ENCODE measurements at places on chromosomes 2 and 18. TPM values are rescaled to one million over a fixed set of nuclear protein-coding genes. Genes with fewer than 3 reads are reported as not detected.

GRCh38 chr2:20378891-20379519 is 28.4 kb upstream of the PUM2 start:
- H3K36me3 ChIP-seq: no peaks in the 10 kb centered on the region
- no peaks in the 10 kb centered on the region for H3K27me3 ChIP-seq
- H3K27ac ChIP-seq: no peak overlapping the region
- DNase-seq: peak; percentile 94
- no peak overlapping the region for H3K4me3 ChIP-seq
- H3K4me1 ChIP-seq: peaks cover 4% of the 10 kb centered on the region

GRCh38 chr2:121688820-121689219 is 39.6 kb upstream of the CLASP1 start:
- H3K27me3 ChIP-seq: no peaks in the 10 kb centered on the region
- H3K4me3 ChIP-seq: no peak overlapping the region
- no peaks in the 10 kb centered on the region for H3K36me3 ChIP-seq
- H3K27ac ChIP-seq: no peak overlapping the region
- no peaks in the 10 kb centered on the region for H3K4me1 ChIP-seq
- DNase-seq: no peak

- peak; percentile 71 for DNase-seq
- no peaks in the 10 kb centered on the region for H3K36me3 ChIP-seq
- peak overlapping the region; percentile 27 for H3K4me3 ChIP-seq
These were observed 25.4 kb upstream of the SLC66A3 start for GRCh38 chr2:11129598-11130449.

DNA sequence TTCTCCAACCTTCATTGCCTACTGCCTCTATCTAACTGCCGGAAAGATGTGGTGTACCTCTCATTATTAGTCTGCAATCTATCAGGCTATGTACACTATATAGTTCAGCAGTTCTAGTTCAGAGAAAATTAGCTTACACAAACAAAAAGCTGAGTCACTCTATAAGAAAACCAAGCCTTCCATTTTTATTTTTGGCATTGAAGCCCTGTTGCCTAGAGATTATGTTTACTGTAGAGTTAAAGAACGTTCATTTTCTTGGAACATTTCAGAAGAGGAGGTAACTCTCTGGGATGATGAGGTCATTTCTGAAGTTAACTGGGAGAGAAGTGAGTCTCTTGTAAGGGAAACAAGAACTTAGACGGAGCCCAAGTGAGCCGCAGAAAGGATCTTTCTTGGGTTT is 133.5 kb downstream of the FAM124B start:
- H3K36me3 ChIP-seq: no peaks in the 10 kb centered on the region
- no peak overlapping the region for H3K27ac ChIP-seq
- DNase-seq: no peak

GRCh38 chr2:156447761-156448160 is 11.6 kb downstream of the GPD2 start:
- H3K4me3 ChIP-seq: no peak overlapping the region
- no peaks in the 10 kb centered on the region for H3K36me3 ChIP-seq
- H3K27ac ChIP-seq: no peak overlapping the region
- peaks cover 3% of the 10 kb centered on the region for H3K4me1 ChIP-seq

DNA sequence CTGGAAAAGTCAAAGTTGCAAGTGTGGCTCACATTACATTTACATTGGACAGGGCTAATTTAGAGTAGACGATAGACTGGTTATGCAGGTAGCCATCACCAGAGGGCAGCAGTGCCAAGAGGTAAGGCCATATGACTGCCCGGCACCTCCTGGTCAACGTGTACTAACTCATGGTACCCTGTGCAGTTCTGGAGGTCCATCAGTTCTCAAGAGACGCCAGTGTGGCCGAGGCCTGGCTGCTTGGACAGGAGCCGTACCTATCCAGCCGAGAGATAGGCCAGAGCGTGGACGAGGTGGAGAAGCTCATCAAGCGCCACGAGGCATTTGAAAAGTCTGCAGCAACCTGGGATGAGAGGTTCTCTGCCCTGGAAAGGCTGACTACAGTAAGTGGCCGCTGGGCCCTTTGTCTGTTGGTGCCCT is 65.8 kb upstream of the EML6 start:
- no peak for DNase-seq
- H3K27ac ChIP-seq: no peak overlapping the region
- H3K27me3 ChIP-seq: no peaks in the 10 kb centered on the region
- H3K4me3 ChIP-seq: no peak overlapping the region
- no peaks in the 10 kb centered on the region for H3K36me3 ChIP-seq

DNA sequence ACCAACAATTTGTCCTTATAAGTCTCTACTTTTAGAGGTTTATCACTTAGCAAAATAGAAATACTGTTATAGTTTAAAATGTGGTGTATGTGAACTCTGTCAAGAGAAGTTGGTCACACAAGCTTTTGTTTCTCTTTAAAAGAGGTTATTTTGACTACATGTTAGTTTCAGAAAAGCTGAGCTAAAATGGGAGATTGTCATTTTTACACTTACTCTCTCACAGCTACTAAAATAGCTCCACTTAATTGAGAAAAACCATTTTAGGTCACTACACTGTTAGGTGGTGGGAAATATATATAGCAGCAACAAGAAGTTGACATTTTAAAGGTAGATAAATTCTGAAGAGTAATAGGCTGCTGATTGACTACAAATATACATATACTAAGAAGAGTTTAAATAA is 161.5 kb upstream of the KCNJ3 start:
- H3K4me3 ChIP-seq: no peak overlapping the region
- DNase-seq: no peak
- H3K27ac ChIP-seq: no peak overlapping the region
- H3K36me3 ChIP-seq: no peaks in the 10 kb centered on the region

GRCh38 chr2:237590272-237591140 is at the start of gene RAB17:
Gene RAB17, minus strand, starts transcription at chr2:237590734. Its CDS starts 4,580 bp downstream, at chr2:237586154.
- H3K27ac ChIP-seq: no peak within 1 kb of the TSS
- H3K4me3 ChIP-seq: no peak within 1 kb of the TSS
- H3K36me3 ChIP-seq: no peaks in the 10 kb centered on the region
- no peaks in the 10 kb centered on the region for H3K27me3 ChIP-seq

GRCh38 chr18:23814991-23815614 is 125.8 kb downstream of the LAMA3 start:
- H3K4me1 ChIP-seq: peaks cover 6% of the 10 kb centered on the region
- peak overlapping the region; percentile 66 for H3K27ac ChIP-seq
- no peaks in the 10 kb centered on the region for H3K36me3 ChIP-seq
- H3K27me3 ChIP-seq: no peaks in the 10 kb centered on the region
- no peak overlapping the region for H3K4me3 ChIP-seq

- no peaks in the 10 kb centered on the region for H3K27me3 ChIP-seq
- H3K27ac ChIP-seq: no peak overlapping the region
- no peak for DNase-seq
- H3K4me1 ChIP-seq: no peaks in the 10 kb centered on the region
- H3K36me3 ChIP-seq: no peaks in the 10 kb centered on the region
- H3K4me3 ChIP-seq: no peak overlapping the region
These were observed 1345.1 kb downstream of the SUCLG1 start for GRCh38 chr2:83113953-83114352.

DNA sequence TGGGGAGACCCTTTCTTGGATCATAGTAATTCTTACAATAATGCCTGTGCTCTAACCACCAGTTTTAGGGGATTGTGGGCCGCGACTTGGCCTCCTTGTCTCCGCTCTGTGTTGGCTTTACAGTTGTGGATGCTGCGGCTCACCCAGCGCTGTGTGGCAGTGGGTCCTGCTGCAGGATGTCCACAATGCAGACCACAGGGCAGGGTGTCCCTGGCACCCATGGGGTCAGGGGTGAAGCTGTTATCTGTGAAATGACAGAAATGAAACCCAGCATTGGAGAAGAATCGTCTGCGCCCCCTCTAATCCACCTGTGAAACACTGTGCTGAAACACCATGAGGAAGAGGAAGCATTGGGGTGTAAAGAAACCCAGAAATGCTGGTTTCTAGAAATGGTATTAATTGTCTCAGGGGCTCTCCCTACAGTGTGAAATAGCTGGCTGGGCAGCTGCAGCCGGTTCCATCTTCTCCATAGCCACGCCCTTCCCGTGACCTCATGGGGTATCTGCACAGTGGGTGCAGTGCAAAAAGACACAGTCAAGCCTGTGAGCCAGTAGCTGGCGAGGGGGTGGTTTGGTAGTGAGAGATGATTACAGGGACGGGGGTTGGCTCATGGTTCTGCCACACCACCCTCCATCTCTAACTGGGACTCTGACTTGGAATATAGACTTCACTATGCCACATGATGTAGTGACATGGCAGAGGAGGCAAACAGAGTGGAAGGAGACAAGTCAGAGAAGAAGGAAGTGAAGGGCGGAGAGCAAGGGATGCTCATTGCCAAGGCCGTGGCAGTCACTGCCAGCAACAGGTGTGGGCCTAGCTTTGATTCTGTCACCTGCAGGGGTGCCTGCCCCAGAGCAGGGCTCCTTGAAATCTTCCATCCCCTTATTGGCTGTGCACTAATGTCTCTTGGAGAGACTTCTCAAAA is 16.2 kb downstream of the INPP4A start:
- H3K4me3 ChIP-seq: no peak overlapping the region
- H3K27me3 ChIP-seq: no peaks in the 10 kb centered on the region
- DNase-seq: no peak
- H3K36me3 ChIP-seq: no peaks in the 10 kb centered on the region

GRCh38 chr2:7020468-7020867 is 103.3 kb downstream of the RNF144A start:
- no peaks in the 10 kb centered on the region for H3K27me3 ChIP-seq
- no peak overlapping the region for H3K27ac ChIP-seq
- H3K36me3 ChIP-seq: no peaks in the 10 kb centered on the region
- no peak for DNase-seq
- H3K4me1 ChIP-seq: peaks cover 20% of the 10 kb centered on the region
- no peak overlapping the region for H3K4me3 ChIP-seq

DNA sequence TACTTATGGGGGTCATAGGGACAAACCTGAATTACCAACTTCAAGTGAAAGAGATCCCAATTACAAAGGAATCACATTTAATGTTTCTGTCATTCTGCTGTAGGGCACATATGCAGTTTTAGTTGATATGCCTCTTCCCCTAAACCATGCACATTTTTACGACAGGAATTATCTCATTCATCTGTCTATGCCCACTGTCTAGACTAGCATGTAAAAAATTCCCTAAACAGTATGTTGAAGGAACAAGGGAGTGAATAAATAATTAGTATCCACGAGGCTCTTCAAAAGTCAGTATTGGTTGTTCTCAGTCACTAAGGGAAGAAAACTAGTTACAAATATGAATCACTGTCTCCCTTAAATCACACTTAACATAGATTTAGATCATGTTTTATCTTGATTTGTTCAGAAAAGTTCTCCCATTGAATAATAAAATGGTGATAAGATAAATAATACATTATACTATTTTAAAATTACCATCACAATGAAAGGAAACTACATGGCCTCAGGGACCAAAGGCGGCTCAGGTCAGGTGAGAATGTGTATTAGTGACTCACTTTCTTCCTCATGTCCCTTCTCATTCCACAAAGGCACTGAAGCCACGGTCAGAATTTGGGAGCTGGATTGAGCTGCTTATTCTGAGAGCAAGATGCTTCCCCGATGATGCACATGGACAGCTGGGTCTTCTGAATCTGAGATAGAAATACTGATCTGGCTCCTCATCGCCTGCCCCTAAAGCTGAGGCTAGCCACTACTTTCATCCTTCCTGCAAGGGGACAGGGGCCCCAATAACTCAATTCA is 29.1 kb downstream of the DYM start:
- H3K27ac ChIP-seq: no peak overlapping the region
- no peaks in the 10 kb centered on the region for H3K36me3 ChIP-seq
- DNase-seq: no peak
- H3K27me3 ChIP-seq: no peaks in the 10 kb centered on the region

DNA sequence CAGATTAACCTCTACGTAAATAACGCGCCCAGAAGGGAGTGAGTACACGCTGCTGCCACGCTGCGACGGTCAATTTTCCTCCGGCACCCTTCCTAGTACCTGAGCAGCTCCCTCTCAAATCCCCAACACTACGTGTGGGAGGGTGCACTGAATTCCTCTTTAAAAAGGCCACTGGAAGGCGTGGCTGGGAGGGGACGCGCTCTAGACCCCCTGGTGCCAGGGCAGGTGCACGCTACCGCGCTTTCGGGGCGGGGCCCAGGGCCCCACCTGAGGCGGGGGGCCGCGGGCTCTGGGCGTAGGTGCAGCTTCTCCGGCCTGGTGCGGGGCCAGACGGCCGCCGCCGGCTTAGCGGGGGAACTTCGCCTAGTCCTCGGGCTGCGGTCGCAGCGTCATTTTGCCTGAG is 668 bp upstream of the ANKRD12 start:
- no peaks in the 10 kb centered on the region for H3K4me1 ChIP-seq
- no peaks in the 10 kb centered on the region for H3K36me3 ChIP-seq
- DNase-seq: no peak

GRCh38 chr2:181123798-181124231 is 143.4 kb downstream of the UBE2E3 start:
- no peaks in the 10 kb centered on the region for H3K4me1 ChIP-seq
- H3K36me3 ChIP-seq: no peaks in the 10 kb centered on the region
- no peak for DNase-seq
- no peaks in the 10 kb centered on the region for H3K27me3 ChIP-seq
- no peak overlapping the region for H3K27ac ChIP-seq

DNA sequence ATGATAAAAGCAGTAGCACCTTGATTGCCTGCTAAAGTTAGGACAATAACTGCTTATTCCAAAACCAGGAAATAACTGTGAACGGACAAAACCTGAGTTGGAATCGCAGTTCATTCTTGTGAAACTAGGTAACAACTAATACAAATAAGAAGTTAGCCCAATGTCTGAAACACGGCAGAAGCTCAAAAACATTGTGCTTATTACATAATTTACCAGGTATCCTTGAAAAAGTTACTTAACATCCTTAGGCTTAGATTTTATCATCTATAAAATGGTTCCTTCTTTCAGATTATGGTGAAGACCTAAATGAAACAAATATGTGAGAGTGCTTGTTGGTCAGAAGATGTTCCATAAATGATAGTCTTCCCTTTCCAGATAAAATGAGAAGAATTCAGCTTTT is 32.4 kb downstream of the RTN4 start:
- no peak overlapping the region for H3K4me3 ChIP-seq
- no peaks in the 10 kb centered on the region for H3K36me3 ChIP-seq
- no peak overlapping the region for H3K27ac ChIP-seq
- H3K27me3 ChIP-seq: no peaks in the 10 kb centered on the region

- peak; percentile 7 for DNase-seq
- no peak overlapping the region for H3K4me3 ChIP-seq
These were observed 123.5 kb downstream of the GLI2 start for GRCh38 chr2:120859128-120859527.

DNA sequence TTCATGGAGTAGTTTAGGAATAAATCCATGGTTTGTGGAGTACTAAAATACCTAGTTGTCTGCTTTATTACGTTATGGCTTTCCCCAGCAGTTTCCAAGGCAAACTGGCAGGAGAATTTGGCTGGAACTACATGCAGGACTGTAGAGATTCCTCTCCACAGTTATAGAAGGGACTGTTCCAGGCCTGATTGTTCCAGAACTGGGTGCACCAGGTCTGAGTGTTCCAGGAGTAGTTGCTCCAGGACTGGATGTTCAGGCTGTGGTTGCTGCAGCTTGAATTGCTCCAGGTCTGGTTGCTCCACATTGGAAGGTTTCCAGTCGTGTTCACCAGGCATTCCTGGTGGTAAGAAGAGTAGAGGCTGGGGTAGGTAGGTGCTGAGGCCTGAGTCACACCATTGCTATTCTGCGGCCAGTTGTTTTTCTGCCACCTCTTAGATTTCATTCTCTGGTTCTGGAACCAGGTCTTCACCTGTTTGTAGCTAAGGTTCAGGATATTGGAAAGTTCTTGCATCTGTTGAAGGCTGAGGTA is 28.1 kb downstream of the SGPP2 start:
- no peaks in the 10 kb centered on the region for H3K36me3 ChIP-seq
- no peak for DNase-seq
- peaks cover 6% of the 10 kb centered on the region for H3K4me1 ChIP-seq
- no peak overlapping the region for H3K4me3 ChIP-seq

TEX44 gene
- not detected for total RNA-seq

FAM228A gene
- 2.5 TPM for total RNA-seq

IL1B gene
- 2.7 TPM for total RNA-seq

AGFG1 gene
- 60.4 TPM for total RNA-seq

UPP2 gene
- 0.10 TPM for total RNA-seq

All from ovary (tissue), 10 donors.